Fibroblast of skin of left quadriceps (primary cell): ENCODE measurements at places on chromosomes 5 and 9.

- peak; percentile 24 for DNase-seq
Measured at GRCh38 chr5:128674837-128675446, 136.9 kb upstream of the FBN2 start.

DNA sequence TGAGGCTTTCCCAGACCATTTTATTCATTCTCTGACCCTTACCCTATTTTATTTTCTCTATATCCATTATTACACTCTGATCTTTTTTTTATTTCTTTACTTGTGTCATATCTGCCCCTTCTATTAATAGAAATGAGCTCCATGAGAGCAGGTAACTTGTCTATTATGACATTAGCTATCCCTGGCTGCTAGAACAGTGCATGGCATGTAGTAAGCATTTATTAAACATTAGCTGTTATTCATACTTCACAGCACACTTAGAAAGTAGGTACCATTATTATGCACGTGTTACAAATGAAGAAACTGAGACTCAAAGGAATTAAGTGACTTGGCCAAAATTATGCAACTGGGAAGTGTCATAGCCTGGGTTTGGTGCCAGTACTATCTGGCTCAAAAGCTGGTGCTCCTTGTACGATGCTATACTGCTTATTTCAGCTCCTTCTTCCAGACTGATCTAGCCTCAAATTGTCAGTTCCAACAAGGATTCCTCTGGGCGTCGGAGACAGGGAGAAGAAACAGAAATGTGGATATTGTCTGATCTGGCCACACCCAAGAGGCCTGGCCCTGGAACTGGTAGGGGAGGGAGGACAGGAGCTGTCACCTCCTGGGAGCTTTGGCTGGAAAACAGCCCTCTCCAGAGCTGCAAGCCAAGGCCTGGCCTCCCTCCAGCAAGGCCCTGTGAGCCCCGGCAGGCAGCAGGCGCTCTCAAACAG is 10.8 kb upstream of the NIPAL4 start:
- DNase-seq, result no peak

- DNase-seq, result no peak
Measured at GRCh38 chr5:152641970-152642805, 237.1 kb upstream of the NMUR2 start.

GRCh38 chr5:173744551-173744950 is 128.1 kb upstream of the BOD1 start:
- DNase-seq, result no peak

DNA sequence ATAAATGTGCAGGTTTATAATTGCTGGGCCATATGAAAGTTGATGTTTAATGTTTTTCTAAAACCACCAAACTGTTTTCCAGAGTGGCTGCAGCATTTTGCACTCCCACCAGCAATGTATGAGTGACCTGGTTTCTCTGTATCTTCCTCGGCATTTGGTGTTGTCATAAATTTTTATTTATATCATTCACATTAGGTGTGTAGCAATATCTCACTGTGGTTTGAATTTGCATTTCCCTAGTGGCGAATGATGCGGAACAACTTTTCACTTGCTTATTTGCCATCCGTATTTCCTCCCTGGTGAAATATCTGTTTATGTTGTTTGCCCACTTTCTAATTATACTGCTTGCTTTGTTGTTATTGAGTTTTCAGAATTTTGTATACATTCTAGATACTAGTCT is 295.7 kb upstream of the TUT7 start:
- no peak for DNase-seq

DNA sequence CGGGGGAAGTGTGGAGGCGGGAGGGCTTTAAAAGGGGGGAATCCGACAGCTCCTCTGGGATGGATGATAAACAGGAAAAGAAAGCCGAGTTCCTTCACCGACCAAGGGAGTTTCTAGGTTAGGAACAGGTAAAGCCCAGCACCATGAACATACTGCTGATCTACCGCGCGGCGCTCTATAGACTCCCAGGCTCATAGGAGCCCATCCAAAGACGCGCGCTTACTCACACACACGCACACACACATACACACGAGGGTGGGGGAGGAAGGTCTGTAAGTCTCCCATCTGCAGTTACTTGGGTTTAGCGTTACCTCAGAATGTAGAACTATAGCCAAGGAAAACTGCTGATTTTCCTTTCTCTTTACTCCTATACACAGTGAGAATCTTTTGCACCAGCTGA is 2.6 kb upstream of the GABRB2 start:
- DNase-seq, result peak; percentile 13

- no peak for DNase-seq
Measured at GRCh38 chr5:2899311-2899710, 147.8 kb upstream of the IRX2 start.

DNA sequence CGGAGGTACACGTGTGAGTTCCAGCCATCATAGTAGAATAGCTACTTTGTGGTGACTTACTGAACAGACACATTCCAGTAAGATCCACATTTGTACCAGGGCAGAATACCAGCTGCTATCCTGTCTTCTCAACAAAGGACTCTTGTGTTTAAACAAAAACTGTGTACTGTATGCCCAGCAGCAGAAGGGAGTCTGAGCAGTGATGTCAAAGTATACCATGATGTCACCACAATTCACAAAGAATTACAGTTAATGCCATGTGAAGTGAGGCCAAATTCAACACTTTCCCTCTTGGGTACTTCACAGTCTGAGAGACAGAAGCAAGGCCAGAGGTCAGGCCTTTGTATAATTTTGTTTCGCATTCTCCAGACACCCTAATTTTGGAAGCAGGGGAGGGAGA is 137.0 kb downstream of the ADAMTSL1 start:
- no peak for DNase-seq

DNA sequence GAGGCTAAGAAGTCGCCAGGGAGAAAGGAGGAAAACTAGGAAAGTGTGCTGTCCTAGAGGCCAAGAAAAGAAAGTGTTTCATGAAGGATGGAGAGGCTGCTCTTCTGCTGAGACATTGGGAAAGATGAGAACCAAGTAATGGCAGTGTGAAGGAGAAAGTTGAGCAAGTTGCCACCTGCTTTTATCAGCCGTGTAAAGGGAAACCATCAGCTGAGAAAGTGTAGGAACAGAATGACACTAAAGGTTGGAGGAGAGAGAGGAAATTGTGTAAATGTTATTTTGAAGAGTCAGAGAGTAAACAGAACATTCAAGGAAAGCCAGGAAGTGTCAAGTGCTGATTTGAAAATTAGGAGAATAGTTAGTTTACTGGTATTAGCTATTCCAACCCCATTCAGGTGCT is 125.0 kb downstream of the CEMIP2 start:
- DNase-seq, result no peak

GRCh38 chr9:34566322-34566721 is 23.2 kb downstream of the CNTFR start:
- no peak for DNase-seq

- DNase-seq, result no peak
Measured at GRCh38 chr9:129183495-129184218, 5.6 kb upstream of the IER5L start.

DNA sequence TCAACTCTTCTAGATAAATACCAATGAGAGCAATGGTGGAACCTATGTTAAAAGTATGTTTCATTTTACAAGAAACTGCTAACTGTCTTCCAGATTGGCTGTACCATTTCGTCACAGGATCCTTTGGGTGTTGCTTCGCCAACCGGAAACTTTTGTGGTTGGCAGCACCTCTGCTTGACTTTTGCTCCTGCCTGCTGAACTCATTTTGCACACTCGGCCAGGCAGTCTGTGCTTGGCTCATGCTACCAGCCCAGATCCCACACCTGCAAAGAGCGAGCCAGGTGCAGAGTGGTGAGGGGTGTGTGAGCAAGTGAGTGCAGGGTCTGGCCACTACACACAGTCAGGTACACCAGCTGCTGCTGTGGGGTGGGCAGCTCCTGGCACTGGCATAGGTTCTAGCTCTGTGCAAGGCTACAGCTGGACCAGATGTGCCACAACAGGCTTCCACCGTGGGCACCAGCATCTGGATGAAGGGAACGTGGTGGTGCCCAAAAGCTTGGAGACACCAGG is 422.3 kb downstream of the PRR16 start:
- DNase-seq, result no peak

DNA sequence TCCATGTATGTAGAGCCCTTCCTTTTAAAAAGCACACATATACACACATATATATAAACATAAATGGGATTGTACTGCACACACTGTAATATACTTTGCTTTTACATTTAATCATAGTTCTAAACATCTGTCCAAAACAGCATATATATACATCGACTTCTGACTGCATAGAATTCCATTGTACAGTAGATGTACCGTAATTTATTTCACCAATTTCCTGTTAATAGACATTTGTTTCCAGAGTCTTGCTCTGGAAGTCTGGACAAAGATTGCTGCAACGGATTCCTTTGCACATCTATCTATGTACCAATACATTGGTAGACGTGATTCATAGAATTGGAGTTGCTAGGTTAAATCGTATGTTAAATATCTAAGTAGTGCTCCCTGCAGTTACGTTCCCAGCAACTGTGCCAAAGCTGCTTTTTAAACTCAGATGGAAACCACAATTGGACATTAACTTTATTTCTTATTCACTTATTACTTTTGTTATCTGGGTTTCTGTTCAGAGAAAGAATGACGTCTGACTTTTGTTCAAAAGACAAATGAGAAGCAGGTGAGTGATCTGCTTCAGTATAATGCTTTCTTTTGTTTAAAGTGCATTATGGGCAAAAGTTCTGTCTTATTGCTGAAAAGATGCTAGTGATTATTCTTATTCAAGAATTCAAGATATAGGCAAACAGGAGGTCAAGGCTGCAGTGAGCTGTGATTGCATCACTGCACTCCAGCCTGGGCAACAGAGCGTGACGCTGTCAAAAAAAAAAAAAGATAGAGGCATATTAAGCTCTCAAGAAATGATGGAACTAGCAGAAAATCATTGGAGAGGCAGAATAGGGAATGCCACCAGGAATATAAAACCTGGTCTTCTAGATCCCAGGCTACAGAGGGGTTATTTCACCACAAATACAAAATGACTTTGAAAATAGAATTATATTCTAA is 138.2 kb downstream of the FGF1 start:
- DNase-seq, result no peak

- DNase-seq, result peak; percentile 28
Measured at GRCh38 chr5:160044967-160045366, 36.0 kb downstream of the TTC1 start.

GRCh38 chr9:89667726-89668125 is 62.9 kb downstream of the GADD45G start:
- no peak for DNase-seq

- DNase-seq, result peak; percentile 24
Measured at GRCh38 chr9:73183917-73184861, 32.5 kb downstream of the ANXA1 start.

DNA sequence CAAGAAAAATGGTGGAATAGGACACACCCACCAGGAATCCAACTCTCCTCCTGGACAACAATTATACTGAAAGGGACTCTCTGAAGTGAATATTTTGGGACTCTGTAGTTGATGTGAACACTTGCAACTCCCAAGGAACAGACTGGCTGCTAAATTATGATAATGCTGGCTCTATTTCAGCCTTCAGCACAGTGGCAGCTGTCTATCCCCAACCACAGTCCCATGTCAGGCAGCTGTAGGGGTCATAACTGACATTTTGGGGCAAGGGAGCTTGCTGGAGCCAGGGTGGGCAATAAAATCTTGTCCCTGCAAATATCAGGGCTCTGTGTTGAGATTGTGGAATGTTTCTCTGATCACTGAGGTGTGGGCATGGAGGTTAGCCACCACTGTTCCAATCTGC is 14.2 kb downstream of the SPATA31E1 start:
- no peak for DNase-seq

- DNase-seq, result no peak
Measured at GRCh38 chr9:130741831-130742449, 48.4 kb downstream of the EXOSC2 start.

GRCh38 chr9:34990908-34991606 is 1.5 kb downstream of the DNAJB5 start:
- no peak for DNase-seq

DNA sequence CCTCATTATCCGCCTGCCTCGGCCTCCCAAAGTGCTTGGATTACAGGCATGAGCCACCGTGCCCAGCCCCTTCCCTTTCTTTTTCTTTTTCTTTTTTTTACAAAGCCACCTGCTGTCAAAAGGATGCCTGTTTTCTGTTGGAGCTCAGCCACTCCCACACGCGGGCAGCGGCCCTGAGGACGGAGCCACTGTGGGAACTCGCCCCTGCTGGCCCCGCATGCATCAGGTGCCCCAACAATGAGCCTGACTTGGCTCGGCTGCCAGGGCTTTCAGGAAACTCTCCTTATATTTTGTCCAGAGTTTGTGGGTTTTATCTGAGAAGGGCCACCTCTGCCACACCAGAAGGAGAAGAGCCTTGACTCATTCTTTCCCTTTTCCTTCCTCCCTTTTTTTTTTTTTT is 37.1 kb upstream of the LRRC14B start:
- DNase-seq, result no peak

GRCh38 chr9:76136986-76137385 is 246.5 kb downstream of the PCSK5 start:
- peak; percentile 23 for DNase-seq

- no peak for DNase-seq
Measured at GRCh38 chr5:103896593-103896992, 334.0 kb upstream of the NUDT12 start.

GRCh38 chr5:118647587-118647986 is 340.8 kb downstream of the DTWD2 start:
- no peak for DNase-seq

DNA sequence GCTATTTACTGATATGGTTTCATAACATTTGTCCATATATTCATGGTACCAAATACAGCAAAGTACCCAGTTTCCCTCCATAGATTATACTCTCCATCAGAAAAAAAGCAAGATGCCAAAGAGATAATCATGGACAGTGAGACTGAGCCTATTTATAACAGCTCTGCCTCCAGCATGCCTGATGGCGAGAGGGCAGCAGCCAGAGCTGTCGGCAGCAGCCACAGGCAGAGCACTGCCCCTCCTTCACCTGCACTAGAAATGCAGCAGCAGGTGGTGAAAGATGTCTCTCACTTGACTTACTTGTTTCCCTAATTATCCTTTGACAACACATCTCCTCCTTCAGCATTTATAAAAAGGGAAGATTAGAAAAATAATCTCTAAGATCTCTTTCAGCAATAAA is 32.4 kb downstream of the CTNNAL1 start:
- DNase-seq, result no peak

- DNase-seq, result no peak
Measured at GRCh38 chr9:88536951-88537760, 2.2 kb downstream of the NXNL2 start.

DNA sequence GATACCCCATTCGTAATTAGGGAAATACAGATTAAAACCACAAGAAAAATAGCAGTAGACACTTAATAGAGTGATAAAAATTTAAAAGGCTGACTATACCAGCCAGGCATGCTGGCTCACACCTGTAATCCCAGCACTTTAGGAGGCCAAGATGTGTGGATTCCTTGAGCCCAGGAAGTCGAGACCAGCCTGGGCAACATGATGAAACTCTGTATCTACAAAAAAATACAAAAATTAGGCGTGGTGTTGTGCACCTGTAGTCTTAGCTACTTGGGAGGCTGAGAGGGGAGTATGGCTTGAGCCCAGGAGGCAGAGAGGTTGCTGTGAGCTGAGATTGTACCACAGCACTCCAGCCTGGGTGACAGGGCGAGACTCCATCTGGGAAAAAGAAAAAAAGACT is 72.0 kb downstream of the FCHO2 start:
- DNase-seq, result no peak

- peak; percentile 39 for DNase-seq
Measured at GRCh38 chr5:127358284-127358683, 67.7 kb downstream of the MEGF10 start.
